Fibroblast of skin of right biceps (primary cell): ENCODE measurements at places on chromosomes 3 and 15.

GRCh38 chr3:74562558-74563269, 51.7 kb downstream of the CNTN3 start:
- DNase-seq: peak; percentile 53

- DNase-seq: no peak
Measured at GRCh38 chr3:123759871-123760270, 124.3 kb downstream of the MYLK start.

- no peak for DNase-seq
Measured at GRCh38 chr3:45774581-45775521, 21.5 kb downstream of the SLC6A20 start.

DNA sequence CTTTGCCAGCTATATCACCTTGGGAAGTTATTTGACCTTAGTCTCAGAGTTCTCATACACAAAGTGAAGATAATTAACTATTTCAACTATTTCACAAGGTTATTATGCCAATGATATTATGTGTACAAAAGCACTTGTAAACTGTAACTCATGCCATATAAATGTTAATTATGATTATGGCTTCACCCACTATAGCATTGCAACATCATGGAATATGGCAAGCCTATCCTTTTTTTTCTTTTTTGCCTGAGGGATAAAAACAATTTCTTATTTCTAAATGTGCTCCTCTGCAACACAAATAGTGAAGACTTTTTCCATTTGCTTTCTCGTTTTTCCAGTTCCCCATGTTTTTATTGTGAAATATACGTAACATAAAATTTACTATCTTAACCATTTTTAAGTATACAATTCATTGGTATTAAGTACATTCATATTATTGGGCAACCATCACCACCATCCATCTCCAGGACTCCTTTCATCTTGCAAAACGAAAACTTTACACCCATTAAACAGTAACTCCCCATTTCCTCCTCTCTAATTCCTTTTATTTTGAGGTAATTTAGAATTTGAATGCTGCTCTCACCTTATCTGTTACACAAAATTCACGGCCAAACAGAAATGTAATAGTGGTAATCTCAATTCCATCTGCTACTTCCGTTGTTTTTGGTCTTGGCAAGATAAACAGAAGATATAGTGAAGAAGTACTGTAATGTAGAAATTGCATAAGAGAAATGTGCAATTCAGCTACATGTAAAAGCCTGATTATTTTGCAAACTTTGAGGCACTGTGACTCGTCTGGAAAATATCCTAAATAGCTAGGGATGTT, 46.3 kb downstream of the NANOGP8 start:
- peak; percentile 78 for DNase-seq

- peak; percentile 81 for DNase-seq
Measured at GRCh38 chr3:141482245-141482922, 4.4 kb upstream of the RASA2 start.

- no peak for DNase-seq
Measured at GRCh38 chr3:133827684-133828083, 22.1 kb downstream of the SRPRB start.

DNA sequence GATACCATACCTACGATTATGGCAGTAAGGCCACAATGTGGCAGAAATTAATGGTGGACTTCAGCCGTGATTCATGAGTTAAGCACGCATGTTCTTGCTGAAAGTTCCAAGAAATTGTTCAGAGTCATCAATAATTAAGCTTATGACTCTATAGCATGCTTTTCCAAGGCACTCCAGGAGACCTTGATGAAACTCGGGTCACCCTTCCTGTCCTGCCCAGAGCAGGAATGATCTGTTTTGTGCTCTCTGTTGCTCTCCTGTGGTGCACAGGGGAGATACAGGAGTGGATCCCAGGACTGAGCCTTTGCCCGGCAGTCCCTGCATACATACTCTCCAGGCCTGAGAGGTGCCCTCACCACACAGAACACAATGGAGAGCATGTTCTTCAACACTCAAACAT, 141.6 kb upstream of the SLC2A2 start:
- peak; percentile 66 for DNase-seq

- DNase-seq: no peak
Measured at GRCh38 chr3:21955406-21955805, 204.4 kb upstream of the ZNF385D start.

- DNase-seq: no peak
Measured at GRCh38 chr3:7204848-7205156, 343.9 kb downstream of the GRM7 start.

DNA sequence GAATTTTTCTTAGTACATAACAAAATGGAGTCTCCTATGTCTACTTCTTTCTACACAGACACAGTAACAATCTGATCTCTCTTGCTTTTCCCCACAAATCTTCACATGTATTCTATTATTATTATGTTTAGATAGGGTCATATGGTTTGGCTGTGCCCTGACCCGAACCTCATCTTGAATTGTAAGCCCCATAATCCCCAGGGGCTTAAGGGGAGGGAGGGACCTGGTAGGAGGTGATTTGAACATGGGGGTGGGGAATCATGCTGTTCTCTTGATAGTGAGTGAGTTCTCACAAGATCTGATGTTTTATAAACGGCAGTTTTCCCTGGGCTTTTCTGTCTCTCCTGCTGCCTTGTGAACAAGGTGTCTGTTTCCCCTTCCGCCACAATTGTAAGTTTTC, 86.7 kb upstream of the SELENOK start:
- no peak for DNase-seq

- no peak for DNase-seq
Measured at GRCh38 chr3:114857299-114857701, 289.8 kb downstream of the ZBTB20 start.

- DNase-seq: no peak
Measured at GRCh38 chr3:38164643-38164951, 740 bp upstream of the OXSR1 start.

DNA sequence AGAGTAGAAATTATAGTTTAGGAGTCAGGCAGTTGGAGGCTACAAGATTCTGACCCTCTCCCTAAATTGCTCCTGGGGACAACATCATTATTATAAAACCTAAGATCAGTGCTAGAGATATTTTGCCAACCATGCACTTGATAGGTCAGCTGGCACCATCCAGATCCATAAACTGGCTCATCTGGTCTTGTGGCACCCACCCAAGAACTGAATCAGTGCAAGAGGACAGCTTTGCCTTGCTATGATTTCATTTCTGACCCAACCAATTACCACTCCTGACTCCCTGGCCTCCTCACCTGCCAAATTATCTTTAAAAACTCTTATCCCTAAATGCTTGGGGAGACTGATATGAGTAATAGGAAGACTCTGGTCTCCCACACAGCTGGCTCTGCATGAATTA, 461.1 kb upstream of the TGFBR2 start:
- no peak for DNase-seq

GRCh38 chr15:72538931-72539330, 64.8 kb downstream of the ARIH1 start:
- DNase-seq: no peak

DNA sequence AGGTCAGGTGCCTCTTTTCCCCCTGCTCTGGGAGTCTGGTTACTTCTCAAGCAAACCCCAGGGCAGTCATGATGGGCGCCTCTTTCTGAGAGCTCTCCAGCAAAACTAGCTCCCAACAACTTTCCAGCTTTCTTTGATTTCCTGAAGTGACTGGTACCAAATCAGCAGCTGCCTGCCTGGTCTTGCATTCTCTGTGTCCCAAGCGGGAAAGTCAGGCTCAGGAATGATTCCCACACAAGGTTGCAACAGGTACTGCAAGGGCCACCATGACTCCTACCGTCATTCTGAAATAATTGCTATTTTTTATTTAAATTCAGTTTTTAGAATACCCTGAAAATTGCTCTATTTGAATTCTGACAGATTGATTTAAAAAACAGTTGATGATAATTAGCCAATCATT, 658.7 kb downstream of the SQOR start:
- no peak for DNase-seq
